Breast epithelium (tissue), 4 donors: ENCODE measurements at places on chromosomes 6 and 20. TPM values are rescaled to one million over a fixed set of nuclear protein-coding genes. Genes with fewer than 3 reads are reported as not detected.

Gene DLL1
- 12.3 TPM for total RNA-seq

Gene C20orf141
- not detected for total RNA-seq

Gene ENPP1
- total RNA-seq, result 53.8 TPM

Gene BNIP5
- total RNA-seq, result under 0.01 TPM

Gene RBPJL
- not detected for total RNA-seq

Gene KCNB1
- total RNA-seq, result 3.9 TPM

Gene ZSCAN26
- total RNA-seq, result 13.8 TPM

DNA sequence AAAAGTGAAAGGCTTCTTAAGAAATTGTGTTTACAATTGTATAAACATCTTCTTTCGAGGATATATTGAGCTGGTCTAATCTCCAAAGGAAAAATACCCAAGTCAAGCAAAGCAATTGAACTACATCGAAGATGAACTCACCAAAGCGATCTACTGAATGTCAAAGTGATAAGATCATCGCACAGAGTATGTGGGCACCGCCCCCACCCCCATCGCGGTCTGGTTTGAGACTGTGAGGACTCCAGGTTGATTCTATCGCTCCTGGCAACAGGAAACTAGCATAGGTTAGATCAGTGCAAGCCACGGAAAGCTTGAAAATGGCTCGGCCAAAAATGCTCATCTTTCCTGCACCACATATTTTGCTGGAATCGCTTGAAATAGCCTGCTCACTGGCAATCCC, 133.2 kb upstream of the RPS6KA2 start:
- DNase-seq, result no peak

DNA sequence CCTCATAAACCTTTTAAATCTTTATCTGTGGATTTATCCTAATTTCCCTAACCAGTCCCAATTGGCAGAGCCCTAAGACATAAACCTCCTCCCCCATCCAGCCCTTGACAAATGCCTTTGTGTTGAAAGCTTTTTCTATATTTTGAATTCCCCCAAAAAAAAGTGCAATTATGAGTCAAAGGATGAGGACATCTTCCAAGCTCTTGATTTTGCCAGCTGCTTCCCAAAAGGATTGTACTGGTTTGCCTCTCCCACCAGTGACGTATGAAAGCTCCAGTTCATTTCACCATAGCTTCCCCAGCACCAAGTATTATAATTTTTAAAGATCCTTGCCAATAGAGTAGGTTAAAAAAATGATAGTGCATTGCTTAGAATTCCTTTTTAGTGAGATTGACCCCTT, 38.9 kb downstream of the SIRPA start:
- no peak for DNase-seq

DNA sequence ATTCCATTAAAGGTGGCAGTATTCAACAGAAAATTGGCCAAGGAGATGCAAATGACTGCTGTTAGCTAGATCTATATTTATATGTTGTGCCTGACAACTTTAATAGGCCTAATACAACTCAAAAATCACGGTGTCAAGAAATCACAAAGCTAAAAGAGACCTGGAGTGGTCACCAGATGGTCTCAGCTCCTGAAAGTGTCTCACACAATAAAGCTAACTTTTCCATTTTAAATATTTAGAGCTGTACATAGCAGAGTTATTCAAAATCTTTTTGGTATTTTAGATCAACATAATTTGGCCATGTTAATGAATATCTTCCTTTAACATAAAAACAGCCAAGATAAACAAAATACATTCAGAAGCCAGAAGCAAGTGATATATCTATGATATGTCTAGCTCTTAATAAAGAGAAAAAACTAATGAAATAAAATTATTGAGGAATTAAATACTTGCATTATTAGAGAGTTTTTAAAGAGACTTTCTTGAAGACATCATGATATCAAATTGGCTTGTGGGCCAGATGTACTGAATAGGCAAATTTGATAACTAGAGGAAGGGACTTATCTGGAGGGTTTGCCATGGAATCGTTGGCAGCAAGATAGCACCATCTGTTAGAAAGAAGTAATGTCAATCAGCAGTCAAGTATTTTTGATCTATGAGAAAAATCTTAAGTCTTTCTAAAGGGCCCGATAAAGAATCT, 84.9 kb upstream of the SCAF8 start:
- no peak for DNase-seq

DNA sequence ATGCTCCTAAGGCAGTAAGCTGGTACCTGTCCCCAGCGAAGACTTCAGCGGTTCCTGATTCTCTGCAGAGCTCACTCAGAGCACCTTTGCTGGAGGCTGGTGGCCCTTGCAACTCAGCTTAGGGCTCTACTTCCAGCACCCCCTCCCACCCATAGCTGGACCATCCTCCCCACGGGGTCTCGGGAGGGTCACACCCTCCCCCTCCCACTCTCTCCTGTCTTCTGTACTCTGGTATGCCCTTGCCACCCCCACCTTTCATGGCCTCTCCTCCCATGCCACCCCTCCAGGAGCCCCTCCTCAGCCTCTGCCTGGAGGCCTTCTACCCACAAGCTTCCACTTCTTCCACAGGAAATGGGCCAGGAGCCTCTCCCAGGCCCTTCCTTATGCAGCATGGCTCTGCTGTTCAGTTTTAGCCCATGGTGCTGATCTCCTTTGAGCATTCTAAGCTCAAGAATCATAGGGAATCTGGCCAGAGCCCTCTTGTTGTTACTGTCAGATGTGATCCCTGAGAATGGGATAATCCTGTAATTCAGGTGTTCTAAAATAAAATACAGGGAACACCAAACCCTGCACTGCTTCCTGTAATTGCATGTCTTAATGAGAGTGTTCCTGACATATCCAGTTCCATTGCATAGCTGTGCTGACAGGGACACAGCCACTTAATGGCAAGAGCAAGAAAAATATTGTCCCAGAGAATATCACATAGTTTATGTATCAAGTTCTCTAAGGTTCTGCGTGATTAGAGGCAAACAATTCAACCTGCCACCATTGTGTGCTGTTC, 142.1 kb downstream of the SYNDIG1 start:
- DNase-seq, result no peak

DNA sequence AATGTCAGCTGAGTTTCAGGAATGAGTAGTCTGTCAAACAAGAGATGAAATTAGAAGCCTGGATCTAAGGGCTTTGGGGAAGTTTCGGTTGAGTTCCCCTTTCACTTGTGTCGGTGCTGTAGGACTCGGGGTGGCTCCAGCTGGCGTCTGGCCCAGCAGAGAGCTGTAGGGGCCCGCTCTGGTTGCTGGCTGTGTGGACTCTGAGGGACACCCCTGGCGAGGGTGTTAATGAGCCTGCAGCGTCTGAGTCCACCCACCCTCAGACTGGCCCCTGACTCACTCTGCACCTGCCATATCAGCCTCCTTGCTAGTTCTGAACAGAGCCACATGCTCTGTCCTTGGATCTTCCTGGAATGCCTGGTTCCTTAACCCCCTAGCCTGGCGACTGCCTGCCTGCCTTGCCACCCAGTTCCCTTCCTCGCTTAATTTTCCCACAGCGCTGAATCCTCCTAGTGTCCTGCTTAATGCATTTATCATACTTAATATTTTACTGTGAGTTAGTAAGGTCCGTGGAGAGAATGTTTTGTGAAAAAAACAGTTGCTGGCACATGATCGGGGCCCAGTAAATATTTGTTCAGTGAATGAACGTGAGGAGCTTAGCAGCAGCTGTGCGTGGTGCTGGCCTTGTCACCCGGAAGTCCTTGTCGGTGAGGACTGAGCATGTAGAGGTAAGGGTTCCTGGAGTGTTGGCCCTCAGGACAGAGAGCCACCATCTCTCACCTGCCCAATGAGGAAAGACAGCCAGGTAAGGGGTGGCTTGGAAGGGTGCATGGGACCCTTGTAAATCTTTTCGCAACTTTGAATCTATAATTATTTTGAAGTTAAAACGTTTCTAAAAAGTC, 1.6 kb downstream of the DNAJC5 start:
- DNase-seq, result no peak

DNA sequence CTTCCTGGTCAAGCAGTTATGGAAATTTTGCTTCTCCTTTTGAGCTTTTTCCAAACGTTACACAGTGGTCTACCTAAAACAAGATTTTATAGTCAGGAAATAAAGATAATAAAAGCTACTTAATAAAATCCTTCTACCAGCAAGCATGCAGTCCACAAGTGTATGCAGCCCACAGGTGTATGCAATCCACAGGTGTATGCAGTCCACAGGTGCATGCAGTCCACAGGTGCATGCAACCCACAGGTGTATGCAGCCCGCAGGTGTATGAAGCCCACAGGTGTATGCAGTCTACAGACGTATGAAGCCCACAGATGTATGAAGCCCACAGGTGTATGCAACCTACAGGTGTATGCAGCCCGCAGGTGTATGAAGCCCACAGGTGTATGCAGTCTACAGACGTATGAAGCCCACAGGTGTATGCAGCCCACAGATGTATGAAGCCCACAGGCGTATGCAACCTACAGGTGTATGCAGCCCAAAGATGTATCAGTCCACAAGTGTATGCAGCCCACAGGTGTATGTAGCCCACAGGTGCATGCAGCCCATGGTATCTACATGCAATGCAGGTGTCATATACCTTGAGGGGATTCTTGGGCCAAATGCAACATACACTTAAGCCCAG, 26.4 kb upstream of the OCSTAMP start:
- DNase-seq, result no peak

- no peak for DNase-seq
Observed at GRCh38 chr6:15420959-15421438, 175.1 kb downstream of the JARID2 start.

- no peak for DNase-seq
Observed at GRCh38 chr20:884983-885952, 30.9 kb downstream of the ANGPT4 start.

DNA sequence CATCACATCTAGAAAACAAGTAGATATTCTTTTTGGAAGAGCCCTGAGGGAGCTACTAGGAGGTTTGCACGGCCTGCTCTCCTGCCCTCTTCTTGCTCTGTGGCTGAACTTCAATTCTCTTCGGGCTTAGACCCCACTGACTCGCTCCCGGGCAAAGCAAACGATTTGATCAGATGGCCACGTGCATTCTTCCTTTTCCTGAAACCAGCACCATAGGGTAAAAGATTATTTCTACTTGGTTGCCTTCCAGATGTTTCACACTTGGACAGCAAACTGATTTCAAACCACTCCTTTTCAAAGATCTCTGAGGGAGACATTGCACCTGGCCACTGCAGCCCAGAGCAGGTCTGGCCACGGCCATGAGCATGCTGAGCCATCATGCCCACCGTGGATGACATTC, at the start of gene SLC22A1:
Gene SLC22A1 (plus strand): TSS at position 258 of the 400 bp plus-strand sequence. CDS start 121 bp downstream, at position 379.
- DNase-seq, result no peak

DNA sequence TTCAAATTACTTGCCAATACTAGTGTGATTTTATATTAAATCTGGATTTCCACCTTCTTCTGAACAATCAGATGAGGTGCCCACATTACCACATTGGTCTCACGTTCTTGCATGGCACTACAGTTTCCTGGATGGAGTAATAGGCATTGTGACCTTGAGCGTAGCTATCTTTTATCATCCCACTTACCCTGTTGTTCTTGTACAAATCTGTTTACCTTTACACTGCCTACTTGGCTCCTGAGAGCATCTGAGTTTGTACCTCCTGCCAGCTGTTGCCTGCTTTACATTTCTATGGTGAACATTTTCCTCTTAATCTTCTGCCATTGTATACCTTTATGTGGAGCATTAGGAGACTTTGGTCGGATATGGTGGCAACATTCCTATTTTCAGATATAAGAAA, 90.7 kb downstream of the AKAP7 start:
- DNase-seq, result no peak

DNA sequence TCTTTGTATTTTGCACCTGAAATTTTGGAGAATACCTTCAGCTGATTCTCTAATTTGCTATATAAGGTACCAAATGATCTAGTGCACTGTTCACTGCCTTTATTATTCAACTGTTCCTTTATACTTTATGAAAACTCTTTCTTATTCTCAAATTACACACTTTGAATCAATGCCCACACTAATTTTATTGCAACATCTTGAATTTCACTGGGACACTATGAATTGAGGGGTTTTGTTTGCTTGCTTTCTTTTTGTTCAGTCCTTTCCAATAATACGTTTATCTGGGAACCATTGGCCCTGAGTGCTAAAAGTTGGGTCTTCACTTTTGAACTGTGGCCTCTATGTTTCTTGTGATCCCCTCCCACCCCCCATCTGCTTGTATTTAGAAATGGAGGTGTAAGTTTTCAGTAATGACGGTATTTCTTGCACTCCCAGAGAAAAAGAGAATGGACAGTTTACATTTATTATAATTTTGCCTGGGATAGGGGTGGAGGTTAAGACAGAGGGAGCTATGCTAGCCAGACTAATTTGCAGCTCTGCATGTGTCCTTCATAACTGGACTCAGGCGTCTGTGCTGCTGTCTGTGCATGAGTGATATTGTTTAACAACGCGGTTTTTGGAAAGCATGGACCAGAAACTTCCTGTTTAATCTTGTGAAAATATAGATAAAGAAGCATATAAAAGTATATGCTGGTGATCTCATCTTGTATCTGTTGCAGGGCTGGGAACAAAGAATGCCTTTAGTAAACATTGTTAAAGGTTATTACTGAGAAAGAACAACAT, 98.1 kb downstream of the DNAH8 start:
- no peak for DNase-seq

GRCh38 chr6:7261032-7261841, 51.8 kb downstream of the SSR1 start:
- DNase-seq, result peak; percentile 86

- no peak for DNase-seq
Observed at GRCh38 chr6:168451805-168452517, 11.0 kb downstream of the SMOC2 start.

DNA sequence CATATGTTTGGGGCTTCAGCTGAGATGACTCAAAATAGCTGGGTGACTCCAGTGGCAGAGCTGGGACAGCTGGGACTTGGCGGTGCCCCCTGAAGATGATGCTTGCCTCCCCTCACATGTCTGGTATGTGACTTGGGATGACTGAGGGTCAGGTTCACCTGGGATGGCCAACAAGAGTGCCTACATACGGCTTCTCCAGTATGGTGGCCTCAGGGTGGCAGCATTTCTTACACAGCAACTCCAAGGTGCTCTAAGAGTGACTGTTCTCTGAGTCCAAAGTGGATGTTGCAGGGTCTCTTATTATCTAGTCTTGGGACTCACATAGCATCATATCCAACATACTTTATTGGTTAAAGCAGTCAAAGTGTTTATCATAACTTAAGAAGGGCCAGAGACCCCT, 87.8 kb upstream of the CENPW start:
- DNase-seq, result no peak

- DNase-seq, result no peak
Observed at GRCh38 chr20:41670631-41671030, 52.5 kb upstream of the CHD6 start.

GRCh38 chr20:35595456-35595855, 20.2 kb upstream of the SPAG4 start:
- DNase-seq, result no peak

- no peak for DNase-seq
Observed at GRCh38 chr20:1565461-1565860, 8.0 kb upstream of the SIRPD start.

- DNase-seq, result peak; percentile 86
Observed at GRCh38 chr20:3045042-3045815, 623 bp upstream of the MRPS26 start.
